ENCODE measurements at places on chromosomes 1 and 21.

GRCh38 chr1:42135426-42135825, 17.8 kb upstream of the GUCA2B start:
- DNase-seq: no peak

GRCh38 chr1:54120698-54121481, 31.9 kb downstream of the CDCP2 start:
- DNase-seq: no peak

DNA sequence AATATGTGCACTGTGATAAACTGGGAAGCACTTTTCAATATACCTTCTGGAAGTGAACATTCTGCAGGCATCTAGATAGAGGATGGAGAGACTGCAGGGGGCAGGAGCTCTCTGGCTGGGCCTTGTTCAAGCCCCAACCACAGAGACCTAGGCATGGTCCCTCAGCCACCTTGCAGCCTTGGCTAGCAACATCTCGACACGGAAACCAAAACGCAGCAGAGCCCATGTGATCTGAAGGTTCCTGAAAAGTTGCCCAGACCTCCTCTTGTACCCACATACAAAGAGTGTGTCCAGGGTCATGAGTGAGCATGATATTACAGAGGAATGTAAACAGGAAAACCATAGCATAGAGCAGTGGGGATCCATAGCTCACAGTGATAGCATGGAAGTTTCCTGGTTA, 33.1 kb upstream of the SAMD11 start:
- DNase-seq: no peak

- DNase-seq: no peak
Observed at GRCh38 chr1:5385096-5385799, 607.0 kb downstream of the NPHP4 start.

GRCh38 chr1:67190410-67190809, 24.2 kb downstream of the IL23R start:
- no peak for DNase-seq

- no peak for DNase-seq
Observed at GRCh38 chr1:220227393-220227792, 44.9 kb downstream of the RAB3GAP2 start.

- DNase-seq: no peak
Observed at GRCh38 chr1:174167265-174167803, 8.0 kb downstream of the RABGAP1L start.

- no peak for DNase-seq
Observed at GRCh38 chr1:28197682-28198415, 21.4 kb upstream of the PTAFR start.

GRCh38 chr1:59427155-59427554, 130.3 kb downstream of the FGGY start:
- DNase-seq: no peak

Measured in hematopoietic multipotent progenitor cell treated with erythropoietin and hydrocortisone succinate and interleukin-3 and kit ligand, for 15 days (in vitro differentiated cells).